Activated CD4-positive, alpha-beta T cell treated with anti-CD3 and anti-CD28 coated beads, Interleukin-2, amount 50 U/mL, for 24 hours (primary cell): ENCODE measurements at places on chromosomes 5 and 9.

GRCh38 chr5:4758996-4759395 lies 381.1 kb upstream of the ADAMTS16 start:
- DNase-seq: no peak

- no peak for DNase-seq
Observed at GRCh38 chr5:143271431-143271830, 132.1 kb downstream of the NR3C1 start.

GRCh38 chr5:178216088-178216534 lies 11.8 kb downstream of the HNRNPAB start:
- DNase-seq: no peak

DNA sequence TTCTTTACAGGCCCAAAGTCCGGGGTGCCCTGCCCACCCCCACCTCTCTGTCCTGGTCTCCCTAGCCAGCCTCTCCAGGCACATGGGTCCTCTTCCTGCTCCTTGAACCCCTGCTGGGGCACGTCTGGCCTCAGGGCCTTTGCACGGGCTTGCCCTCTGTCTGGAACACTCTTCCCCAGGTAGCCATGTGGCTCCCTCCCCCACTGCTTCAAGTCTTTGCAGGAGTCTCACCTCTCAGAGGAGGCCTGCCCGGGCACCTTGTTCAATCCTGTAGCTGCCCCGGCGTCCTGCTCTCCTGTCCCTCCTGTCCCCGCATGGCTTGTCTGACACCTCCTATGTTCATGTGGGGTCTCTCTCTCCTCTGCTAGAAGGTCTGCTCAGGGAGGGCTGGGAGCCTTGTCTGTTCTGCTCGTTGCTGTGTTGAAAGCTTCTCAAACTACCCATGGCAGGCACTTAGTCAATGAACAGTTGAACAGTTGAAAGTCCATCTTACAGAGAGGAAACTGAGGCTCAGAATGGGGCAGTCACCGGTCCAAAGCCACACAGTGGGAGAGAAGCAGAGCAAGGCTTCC lies 241.4 kb downstream of the PBX3 start:
- DNase-seq: no peak

- no peak for DNase-seq
Observed at GRCh38 chr5:172556262-172556661, 84.8 kb upstream of the NEURL1B start.
